ENCODE measurements at places on chromosomes 4 and X.

DNA sequence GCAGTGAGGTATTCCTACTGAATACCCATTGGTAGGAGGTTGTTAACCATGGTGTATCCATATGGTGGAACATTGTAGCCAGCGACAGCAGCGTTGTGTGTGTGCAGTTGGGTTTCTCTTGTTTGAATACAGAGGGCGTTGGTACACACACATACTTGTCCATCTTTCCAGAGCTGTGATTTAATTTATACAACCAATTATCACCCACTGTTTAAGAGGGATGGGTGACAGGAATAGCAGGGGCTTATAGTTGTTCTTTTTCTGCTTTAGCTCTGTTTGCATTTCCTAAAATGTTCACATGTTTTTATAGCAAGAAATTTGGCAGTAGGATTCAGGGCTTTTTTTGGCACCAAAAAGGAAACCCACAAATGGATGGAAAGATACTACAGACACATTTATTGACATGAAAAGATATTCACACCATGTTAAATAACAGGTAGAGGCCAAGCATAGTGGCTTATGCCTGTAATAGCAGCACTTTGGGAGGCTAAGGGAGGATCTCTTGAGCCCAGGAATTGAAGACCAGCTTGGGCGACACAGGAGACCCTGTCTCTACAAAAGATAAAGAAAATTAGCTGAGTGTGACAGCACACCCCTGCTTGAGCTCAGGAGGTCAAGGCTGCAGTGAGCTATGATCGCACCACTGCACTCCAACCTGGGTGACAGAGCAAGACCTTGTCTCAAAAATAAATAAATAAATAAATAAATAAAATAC lies 60.6 kb downstream of the TNIP2 start:
- DNase-seq = no peak

DNA sequence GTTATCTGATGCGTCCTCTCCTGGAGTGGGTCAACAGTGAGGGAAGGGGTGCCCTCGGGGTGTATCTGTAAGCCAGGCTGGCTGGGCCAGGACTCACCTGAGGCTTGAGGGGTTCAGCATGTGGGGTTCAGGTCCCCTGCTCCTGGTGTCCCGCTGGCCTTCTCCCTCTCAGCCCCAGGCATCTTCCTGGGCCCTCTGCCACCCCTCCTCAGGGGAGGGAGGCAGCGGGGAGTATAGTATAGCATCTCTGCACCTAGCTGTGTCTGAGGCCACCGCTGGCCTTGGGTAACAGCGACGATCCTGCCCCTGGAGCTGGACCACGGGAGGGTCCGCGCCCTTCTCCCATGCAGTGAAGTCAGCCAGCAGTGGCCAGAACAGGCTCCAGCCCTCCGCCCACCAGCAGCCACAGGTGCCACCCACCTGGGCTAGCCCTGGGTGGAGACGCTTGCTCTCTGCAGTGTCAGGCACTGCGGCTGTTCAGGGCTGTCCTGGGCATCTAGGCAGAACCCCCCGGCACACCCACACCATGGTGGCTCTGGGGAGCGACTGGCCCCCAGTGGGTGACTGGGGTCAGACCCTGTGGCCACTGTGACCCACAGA lies 110.7 kb upstream of the NKX1-1 start:
- DNase-seq = no peak

- DNase-seq = no peak
Observed at GRCh38 chr4:188002323-188002722, 6.8 kb downstream of the ZFP42 start.

DNA sequence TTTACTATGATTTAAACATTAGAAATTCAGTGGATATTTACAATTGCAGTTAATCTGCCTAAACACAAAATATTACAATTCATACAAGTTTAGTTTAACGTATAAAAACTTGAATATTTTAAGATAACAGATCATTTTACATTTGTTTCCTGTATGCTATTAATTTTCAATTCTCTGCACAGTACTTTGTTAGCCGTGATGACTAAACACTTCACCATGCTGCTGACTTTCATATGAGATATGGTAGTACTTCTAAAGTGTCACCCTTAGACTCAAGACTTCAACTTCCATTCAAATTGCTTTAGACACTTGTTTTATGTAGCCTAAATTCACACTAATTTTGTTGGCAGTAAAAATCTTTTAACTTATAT lies 1646.4 kb upstream of the ADGRL3 start:
- DNase-seq = peak; percentile 29

DNA sequence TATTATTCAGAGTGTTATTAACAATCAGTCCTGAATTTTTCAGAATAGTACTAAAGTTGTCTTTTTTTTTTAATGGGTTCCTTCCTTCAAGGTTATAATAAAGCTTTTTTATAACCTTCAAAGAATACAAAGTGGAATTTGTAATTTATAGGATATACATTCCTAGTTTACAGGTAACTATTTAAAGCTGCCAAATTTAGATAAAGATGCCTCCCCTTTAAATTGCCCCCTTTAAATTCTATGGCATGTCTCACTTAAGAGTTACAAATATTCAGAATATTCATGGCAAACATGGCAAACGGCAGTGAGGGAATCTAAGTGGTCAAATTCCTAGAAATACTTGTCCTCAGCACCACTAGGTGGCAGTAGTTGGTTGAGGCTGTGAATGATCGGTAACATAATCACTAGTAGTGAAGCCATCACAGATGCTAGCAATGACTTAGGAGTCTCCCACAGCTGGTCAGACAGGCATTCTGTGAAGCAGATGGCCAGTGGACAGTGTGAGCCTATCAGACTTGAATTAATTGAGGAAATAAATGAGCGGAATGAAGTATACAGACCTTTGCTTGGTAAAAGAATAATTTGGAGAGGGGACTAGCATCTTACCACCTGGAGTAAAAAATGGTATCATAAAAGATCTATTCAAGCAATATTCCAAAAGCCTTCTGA lies 86.4 kb downstream of the CBR4 start:
- peak; percentile 71 for DNase-seq

DNA sequence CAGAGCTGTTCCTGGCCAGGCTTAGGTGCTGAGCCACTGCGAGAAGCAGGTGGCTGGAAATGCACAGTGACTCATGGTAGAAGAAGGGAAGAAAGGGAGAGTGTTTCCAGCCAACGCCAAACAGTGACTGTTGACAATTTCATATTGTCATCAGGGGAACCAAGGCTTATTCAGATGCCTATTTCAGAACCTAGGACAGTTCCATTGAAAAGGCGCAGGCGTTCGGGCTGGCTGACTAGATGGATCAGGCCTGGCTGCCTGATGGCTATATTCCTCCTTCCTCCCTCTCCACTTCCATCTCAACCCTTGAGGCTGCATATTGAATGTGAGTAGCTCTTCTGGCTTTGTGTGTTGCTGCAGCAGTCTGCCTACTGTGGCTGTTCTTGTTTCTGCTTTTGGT lies 73.0 kb upstream of the FRMPD4 start:
- DNase-seq = peak; percentile 0

GRCh38 chrX:132737743-132738142 lies 220.7 kb downstream of the HS6ST2 start:
- DNase-seq = peak; percentile 6

DNA sequence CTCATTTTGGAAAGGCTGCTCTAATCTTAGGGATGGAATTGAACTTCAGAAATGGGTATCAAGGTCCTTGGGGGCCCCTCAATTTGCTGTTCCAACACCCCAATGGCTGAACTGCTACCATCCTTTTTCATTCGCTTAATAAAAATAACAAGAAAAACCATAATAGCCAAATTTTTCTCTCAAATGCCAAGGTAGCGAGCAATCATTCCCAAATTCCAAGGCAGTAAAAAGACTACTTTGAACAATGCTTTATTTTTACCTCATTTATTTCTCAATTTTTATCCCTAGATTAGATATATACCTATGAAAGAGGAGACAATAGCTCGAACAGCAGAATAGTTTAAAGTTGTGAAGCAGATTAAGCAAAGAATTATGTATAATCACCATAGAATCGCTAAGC lies 323.4 kb upstream of the SLC7A11 start:
- DNase-seq = no peak

GRCh38 chr4:182067828-182068227 lies 175.4 kb upstream of the TENM3 start:
- no peak for DNase-seq

DNA sequence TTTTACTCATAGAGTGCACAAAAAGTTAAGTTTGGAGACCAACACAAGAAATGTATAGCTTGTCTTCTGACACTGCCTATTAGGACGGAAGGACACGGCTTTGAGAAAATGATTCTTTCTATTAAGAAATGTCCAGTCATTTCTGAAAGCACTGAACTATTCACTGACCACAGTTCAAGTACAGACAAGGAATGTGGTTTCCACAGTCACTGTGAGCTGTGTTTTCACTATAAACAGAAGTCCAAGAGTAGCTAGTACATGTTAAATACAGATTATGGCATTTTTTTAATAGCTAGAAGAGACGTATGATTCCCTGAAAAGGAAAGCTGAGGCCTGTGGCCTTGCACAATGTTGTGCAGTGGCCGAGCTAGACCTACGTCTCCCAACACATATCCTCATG lies 115.1 kb upstream of the GPM6A start:
- no peak for DNase-seq

DNA sequence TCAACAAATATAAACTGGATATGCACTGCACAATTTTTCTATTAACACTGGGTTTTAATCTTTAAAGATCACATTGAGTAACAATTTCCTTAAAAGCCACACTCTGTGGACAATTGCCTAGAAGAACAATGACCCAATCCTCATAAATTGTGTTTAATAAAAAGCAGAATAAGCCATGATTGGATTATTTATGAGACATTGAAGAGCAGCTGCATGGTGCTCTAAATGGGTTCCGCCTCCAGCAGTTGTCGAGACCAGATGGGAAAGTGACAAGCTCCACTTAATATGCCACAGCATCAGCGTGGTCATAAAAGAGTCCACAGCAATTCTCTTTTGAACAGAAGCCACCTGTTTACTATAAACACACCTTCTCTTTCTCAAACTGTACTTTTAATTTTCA lies 635.2 kb upstream of the FRG1 start:
- peak; percentile 56 for DNase-seq

All from common myeloid progenitor, CD34-positive (primary cell).